ENCODE measurements at places on chromosomes 1 and 21.

GRCh38 chr1:1418464-1419362, 2.4 kb downstream of the ANKRD65 start:
- DNase-seq = no peak

- DNase-seq = peak; percentile 26
Measured at GRCh38 chr1:93148001-93148400, 32.2 kb downstream of the TMED5 start.

GRCh38 chr1:145892486-145893087, 6.9 kb upstream of the ANKRD35 start:
- DNase-seq = no peak

DNA sequence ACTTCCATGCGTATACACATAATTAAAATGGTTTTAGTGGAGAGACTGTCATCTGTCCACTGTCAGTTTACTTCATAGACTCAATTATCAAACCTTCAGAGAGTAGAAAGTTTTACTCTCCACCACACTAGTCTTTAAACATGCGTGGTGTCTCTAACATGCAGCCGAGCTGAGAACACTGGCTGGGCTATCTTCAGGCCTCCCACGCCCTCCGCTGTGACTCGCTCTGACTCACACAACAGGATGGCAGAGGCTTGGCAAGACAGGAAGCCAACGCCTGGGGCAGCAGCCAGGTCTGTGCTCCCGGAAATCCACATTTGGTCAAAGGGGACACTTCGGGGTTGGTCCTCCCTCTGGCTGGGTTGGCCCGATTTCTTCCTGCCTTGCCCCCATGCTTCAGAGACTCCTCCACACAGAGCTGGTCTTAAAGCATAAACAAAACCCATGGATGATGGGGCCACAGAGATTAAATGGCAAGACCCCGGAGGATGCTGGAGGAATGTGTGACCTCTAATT, 22.7 kb upstream of the IFNGR2 start:
- peak; percentile 89 for DNase-seq

DNA sequence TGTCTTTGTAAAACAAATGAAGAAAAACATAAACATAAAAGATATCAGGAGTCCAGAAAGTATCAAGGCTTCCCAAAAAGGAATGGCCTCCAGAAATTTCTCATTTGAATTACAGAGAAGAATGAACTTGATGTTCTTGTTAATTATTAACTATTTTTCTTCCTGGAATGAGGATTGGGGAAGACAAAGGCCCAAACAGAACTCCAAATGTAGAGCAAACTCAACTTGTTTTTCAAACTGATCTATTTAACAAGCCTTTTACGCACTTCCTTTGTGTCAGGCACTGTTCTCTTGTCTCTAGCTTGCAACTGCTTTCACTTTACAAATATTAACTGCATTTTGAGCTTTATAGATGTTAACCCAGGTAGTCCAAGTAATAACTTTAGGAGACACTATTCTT, 45.5 kb downstream of the LAMC2 start:
- DNase-seq = no peak

DNA sequence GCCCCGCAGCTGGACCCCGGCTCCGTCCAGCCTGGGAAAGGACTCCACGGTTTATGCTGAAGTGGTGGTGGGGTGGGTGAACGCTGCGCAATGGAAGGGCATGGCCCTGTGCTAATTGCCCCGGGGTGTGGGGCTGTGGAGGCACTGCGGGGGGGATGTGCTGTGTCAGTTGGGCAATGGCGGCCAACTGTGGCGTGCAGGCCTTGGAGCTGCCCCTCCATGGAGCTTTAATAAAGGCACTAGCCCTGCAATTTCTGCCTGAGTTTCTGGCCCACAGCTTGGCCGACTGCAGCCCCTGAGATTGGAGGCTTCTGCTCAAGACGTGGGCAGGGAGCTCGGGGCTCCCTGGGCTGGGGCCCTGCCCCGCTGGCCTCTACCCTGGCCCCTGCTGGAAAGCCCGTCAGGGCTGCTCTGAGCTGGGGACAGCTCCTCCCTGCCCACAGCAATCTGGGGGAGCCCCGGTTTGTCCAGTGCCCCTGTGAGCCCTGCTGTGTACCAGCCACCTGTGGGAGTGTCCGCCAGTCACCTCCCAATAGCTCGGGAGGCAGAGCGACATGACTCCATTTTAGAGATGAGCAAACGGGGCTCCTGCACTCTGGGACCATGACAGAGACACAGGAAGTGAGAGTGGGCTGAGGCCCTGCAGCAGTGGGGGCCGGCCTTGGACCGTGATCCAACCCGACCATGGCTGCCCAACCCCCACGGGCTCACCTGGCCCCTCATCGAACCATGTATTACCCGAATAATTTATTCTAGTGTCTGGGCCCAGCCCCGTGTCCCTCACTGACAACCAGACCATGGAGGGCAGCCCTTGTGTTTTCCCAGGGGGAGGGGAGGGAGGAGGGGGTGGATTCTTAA, 8.7 kb upstream of the TNFRSF14 start:
- DNase-seq = no peak

DNA sequence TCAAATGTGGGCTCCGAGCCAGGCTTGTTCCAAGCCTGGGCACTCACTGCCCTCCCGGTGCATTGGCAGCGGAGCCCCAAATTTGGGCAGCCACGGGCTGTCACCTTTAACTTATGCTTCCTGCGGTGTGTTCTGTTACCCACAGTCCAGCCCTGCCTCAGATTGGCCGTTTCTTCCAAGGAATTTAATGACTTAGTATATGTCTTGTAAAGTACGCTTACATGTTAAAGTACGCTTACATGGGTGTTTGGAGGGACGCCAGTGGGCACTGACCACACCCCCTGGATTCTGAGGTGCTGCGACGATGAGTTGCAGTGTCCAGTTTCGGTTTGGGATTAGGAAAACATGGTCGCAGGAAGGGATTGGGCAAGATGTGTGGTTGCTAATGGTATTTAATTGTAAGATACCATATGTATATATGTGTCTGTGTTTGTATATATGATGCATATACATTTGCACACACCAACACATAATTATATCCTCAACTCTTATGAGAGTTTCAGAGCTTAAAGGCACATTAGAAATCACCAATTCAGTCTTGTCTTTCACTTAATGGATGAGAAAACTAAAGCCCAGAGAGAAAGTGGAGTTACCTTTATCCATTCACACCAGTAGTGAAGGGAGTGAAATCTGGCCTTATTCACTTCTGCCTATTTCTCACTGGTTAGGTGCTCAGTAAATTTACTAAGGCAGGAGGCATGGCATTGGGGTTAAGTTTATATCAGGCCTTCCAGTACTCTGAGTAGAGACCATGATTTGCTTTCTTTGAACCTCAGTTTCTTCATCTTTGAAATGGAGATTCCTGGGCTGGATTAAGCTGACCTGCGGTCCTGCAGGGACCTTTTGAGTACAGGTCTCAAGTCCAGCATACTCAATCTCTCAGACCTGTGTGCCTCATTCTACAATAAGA, 1.0 kb downstream of the SMYD2 start:
- DNase-seq = no peak

Data from skeletal muscle cell (primary cell).